NCI-H526 treated with DMSO at 0.1 percent for 48 hours (cell line): ENCODE measurements at places on chromosomes 7 and 10.

GRCh38 chr10:51215951-51216834 is 141.9 kb downstream of the PRKG1 start:
- DNase-seq = no peak

DNA sequence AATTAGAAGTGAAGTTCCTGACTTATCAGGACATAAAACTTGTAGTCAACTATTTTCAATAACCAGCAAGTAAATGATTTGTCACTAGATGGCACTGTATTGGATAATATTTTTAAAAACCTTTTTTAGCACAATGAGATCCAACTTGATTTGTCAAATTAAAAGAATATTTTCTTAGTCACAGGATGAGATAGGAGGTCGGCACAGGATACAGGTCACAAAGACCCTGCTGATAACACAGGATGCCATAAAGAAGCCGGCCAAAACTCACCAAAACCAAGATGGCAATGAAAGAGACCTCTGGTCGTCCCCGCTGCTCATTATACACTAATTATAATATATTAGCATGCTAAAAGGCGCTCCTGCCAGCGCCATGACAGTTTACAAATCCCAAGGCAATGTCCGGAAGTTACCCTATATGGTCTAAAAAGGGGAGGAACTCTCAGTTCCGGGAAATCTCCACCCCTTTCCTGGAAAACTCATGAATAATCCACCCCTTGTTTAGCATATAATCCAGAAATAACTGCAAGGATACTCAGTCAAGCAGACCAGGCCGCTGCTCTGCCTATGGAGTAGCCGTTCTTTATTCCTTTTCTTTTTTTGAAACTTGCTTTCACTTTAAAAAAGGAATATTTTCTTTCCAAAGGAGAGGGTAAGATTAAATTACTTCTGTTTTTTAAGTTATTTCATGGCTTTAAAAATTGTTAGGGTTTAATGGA is 255.7 kb upstream of the MKLN1 start:
- DNase-seq = peak; percentile 90

- no peak for DNase-seq
Observed at GRCh38 chr7:94874036-94874785, 33.2 kb upstream of the PPP1R9A start.

GRCh38 chr7:128788446-128789412 is 3.0 kb upstream of the CCDC136 start:
- DNase-seq = no peak

DNA sequence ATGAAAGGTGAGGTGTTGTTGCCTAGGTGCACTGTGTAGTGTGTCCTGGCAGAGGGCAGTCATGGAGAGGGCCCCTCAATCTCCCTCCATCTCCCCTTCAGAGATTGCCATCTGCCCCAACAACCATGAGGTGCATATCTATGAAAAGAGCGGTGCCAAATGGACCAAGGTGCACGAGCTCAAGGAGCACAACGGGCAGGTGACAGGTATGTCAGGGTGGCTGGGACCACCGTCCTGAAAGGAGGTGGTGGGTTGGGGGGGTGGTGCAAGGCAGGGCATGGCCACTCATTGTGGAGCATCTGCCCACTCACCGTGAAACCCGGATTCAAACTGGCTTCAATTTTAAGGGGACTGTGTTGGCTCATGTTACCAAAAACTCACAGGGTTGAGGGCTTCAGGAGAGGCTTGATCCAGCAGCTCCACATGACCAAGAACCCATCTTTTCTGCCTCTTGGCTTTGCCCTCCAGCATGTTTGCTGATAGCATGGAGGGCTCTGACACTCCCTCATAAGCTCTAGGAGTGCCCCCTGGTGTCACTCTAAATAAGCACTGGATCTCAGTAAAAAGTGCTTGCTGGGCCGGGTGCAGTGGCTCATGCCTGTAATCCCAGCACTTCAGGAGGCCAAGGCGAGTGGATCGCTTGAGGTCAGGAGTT is 12.2 kb downstream of the ARPC1B start:
- no peak for DNase-seq

- DNase-seq = no peak
Observed at GRCh38 chr7:139651308-139651707, 126.5 kb downstream of the HIPK2 start.

- no peak for DNase-seq
Observed at GRCh38 chr7:24751484-24751883, 5.8 kb downstream of the GSDME start.

DNA sequence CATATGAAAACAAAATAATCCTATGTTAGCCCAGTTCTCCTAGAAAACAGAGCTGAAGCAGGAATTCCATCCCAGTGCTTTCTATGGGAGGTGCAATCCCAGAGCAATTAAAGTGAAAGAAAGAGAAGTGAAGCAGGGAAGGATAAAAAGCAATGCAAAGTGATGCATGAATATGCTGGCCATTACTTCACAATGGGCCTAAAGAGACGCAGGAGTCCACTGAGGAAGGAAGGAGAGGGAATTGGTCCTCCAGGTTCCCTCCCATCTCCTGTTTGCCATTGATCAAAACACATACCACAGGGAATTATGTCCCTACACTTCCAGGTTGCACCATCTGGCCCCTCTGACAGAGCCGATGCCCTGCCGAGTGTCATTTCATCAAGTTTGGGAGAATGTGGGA is 392.2 kb upstream of the NFE2L3 start:
- DNase-seq = no peak

GRCh38 chr7:156402255-156402654 is 238.3 kb upstream of the RNF32 start:
- no peak for DNase-seq
